ENCODE measurements at places on chromosomes 7 and 10.

- DNase-seq: no peak
Measured at GRCh38 chr10:29760138-29760900, 125.5 kb upstream of the SVIL start.

DNA sequence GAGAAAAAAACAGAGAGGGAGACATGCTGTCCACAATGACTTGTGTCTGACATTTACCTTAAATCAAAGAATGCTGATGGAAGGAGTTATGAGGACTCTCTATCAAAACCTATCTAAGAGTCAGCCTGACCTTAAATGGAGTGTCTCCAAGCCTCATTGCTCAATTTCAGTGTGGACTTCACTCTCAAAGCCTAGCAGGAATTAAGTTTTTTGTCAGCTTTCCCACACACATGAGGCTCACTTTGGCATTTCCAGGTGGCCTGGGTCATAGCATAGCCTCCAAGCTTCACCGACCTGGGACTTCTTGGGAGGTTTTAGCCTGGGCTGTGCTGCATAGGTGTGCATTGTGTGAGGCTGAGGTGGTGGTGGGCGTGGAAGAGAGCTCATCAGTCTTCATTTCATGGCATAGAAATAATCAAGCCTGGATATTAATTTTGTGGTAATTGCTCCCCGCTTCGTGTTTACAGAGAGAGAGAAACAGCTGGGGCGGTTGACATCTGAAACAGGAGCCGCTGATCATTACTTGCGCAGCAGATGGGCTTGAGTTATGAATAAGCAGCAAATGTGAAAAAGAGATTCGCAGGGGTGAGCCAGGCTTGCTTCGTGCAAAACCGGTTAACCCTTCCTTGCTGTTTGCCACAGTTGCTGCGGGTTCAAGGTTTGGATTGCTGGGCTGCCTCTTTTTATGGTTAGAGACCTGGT, 647.8 kb downstream of the INHBA start:
- DNase-seq: no peak

DNA sequence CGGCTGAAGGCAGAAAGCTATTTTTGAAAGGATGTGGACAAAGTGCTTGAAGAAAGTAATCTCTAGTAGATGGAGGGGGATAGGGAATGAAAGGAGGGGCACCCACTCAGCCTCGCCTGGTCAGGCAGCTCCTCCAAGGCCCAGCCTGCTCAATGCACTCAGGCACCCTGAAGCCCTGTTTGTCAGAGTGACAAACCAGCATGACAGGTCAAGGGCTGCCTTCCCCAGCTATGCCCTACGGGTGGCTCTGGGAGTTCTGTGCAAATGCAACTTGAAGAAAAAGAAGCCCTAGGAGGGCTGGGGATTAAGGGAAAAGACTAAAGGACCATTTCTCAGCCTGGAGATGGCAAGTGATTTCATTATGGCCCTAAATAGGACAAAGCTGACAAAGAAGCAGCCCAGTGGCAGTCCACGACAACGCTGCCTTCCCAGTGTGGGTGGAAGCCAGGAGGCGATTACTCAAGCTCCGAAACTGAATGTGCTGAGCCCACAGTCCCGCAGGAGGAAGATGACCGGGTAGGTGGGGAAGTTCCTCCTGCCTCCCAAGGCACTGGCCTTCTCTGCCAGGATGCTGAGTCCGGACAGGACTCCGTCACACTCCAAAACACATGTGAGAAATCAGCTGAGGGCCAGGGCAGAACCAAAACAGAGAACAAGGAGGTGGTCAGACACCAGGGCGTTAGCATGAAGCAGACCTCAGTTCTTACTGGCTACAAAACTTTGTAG, 16.3 kb downstream of the LIPA start:
- peak; percentile 63 for DNase-seq

DNA sequence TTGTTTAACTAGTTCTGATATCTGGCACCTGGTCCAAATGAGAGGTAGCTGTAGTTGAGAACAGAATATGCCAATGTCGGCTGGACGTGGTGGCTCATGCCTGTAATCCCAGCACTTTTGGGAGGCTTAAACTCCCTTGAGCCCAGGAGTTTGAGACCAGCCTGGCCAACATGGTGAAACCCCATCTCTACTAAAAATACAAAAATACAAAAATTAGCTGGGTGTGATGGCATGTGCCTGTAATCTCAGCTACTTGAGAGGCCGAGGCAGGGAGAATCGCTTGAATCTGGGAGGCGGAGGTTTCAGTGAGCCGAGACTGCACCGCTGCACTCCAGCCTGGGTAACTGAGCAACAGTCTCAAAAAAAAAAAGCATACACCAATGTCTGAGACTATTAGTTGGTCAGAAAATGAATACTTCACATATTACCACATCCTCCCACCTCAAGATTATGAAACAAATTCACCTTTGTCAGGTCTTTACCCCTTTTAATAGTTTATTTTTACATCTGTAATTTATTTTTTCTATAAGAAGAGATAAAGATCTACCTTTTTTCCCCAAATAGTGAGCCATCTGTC, 38.8 kb downstream of the EPC1 start:
- no peak for DNase-seq

GRCh38 chr7:82275342-82275741, 168.2 kb downstream of the CACNA2D1 start:
- no peak for DNase-seq

GRCh38 chr7:72063330-72063729, 348.8 kb downstream of the CALN1 start:
- no peak for DNase-seq

GRCh38 chr10:71241114-71241829, 28.9 kb downstream of the UNC5B start:
- DNase-seq: peak; percentile 52

DNA sequence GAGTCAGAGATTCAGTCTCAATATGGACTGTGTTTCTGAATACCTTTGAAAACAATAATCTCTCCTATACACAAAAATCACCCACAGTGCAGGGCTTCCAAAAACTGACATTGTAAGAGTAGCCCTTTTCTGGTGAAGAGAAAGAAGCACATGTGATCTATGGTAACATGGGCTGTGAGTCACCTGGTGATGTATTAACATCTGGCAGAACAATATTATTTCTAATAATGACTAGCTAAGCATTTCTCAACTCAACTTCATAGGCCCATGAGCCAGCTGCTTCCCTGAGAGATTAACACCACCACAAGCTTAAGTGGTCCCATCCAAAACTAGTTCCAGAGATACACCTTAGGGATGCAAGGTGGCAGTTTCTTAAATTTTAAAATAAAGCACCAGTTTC, 331.0 kb upstream of the NRP1 start:
- no peak for DNase-seq

DNA sequence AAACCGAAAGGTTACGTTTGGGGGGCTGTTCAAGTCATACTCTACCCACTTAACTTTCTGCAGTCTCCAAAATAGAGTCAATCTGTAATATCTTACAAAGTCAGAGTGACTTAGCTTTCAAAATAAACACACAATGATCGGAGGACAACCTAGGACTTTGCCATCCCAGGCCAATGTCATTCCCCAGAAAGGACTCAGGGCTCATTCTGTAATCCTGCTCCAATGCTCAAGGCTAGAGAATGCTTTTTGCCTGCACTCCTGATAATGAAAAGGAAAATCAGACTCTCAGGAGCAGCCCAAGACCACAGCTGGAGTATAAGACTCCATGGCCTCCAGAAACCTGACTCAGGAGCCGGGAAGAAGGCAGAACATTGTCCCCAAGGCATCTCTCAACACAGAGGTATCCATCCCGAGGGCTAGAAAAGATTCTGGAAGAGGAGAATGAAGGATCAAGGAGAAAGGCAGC, 28.5 kb upstream of the ASCC1 start:
- DNase-seq: no peak

DNA sequence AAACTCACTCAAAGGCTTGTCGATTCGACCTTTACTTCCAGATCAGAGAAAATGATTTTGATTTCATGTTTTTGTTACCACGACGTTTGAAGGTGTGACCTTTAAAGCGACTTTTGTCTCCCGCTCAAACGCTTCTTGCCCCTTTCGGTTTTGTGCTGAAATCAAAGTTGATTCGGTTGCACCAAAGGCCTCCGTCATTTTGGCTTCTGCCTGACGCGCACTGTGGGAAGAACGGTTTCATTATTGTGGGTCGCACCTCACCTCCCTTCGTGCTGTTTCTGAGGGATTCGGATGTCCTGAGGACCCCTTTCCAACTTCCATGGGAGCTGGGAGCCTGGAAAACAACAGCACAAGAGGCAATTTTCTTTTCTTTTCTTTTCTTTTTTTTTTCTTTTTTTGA, 176.9 kb downstream of the DNAJB6 start:
- DNase-seq: no peak

- peak; percentile 79 for DNase-seq
Measured at GRCh38 chr10:58513188-58514110, 777 bp downstream of the BICC1 start.

DNA sequence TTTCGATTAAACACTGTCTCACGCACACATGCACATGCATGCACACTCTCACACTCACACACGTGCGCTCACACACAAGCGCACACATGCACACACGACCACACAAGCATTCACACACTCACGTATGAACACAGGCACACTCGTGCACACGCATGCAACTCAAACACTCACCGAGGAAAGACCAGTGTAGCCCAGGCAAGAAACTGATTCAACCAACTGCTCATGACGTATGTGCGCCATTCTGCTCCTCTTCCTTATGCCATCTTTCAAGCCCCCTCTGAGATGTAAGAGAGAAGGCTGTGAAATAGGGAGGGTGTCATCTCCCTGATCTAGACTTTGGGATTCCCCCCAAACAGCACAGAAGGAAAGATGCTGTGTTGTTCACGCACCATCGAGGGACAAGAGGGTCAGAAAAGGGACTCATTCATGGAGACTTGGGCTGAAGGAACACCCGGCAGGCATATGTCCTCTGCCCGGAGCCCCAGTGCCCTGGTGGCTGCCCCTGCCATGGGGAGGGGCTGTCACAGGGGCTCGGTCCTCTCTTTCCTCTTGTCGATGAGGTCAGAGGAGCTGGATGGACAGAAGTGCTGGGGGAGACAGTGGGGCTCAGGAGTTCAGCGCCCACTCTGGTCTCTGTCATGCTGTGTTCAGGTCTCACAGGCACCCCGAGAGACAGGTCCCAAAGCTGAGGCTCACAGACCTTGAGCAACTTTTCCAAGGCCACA, 130.1 kb upstream of the SHH start:
- no peak for DNase-seq

All from GM03348 (cell line).